ENCODE measurements at places on chromosomes 6 and 20.

DNA sequence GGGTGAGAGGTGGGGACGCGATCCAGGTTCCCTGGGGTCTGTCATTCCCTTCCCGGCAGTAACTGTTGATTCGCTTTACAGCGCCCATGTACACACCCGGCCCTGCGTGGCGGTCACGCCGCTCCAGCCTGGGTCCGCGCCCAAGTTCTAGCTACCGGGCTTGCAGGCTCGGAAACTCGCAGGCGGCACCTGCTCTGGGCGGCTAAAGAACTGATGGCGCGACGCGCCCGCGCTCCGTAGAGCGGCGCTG, 1.4 kb upstream of the POU3F2 start:
- peaks cover 22% of the 10 kb centered on the region for H3K4me1 ChIP-seq
- peaks cover 100% of the 10 kb centered on the region for H3K27me3 ChIP-seq
- H3K36me3 ChIP-seq = no peaks in the 10 kb centered on the region

DNA sequence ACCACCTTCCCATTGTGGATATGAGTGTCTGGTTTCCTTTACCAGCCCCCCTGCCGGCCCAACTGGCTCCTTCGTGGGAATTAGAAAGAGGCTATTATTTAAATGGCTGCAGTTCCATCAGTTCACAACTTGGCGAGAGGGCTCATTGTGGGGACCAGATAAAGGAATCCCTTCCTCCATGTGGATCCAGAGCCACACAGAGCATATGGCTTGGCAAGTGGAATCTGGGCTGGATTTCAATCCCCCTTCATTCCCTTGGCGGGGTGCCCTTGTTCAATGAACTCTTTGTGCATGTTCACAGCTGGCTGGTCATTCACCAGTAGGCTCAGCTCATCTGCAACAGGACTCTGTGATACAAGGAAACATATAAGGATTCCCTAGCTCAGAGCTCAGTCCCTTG, 140.6 kb downstream of the OPN5 start:
- no peaks in the 10 kb centered on the region for H3K27me3 ChIP-seq
- peaks cover 2% of the 10 kb centered on the region for H3K4me1 ChIP-seq

- H3K27ac ChIP-seq = no peak overlapping the region
- H3K27me3 ChIP-seq = no peaks in the 10 kb centered on the region
- H3K36me3 ChIP-seq = no peaks in the 10 kb centered on the region
- peaks cover 10% of the 10 kb centered on the region for H3K4me1 ChIP-seq
Observed at GRCh38 chr6:135186255-135186654, 5.1 kb downstream of the MYB start.

- peak; percentile 74 for DNase-seq
- no peaks in the 10 kb centered on the region for H3K4me1 ChIP-seq
- no peak overlapping the region for H3K27ac ChIP-seq
- H3K36me3 ChIP-seq = no peaks in the 10 kb centered on the region
Observed at GRCh38 chr20:44805979-44806620, 4.2 kb downstream of the RIMS4 start.

- H3K27ac ChIP-seq = no peak overlapping the region
- H3K36me3 ChIP-seq = no peaks in the 10 kb centered on the region
- H3K27me3 ChIP-seq = no peaks in the 10 kb centered on the region
- no peak overlapping the region for H3K4me3 ChIP-seq
- no peak for DNase-seq
Observed at GRCh38 chr6:45702849-45703739, 312.6 kb downstream of the CLIC5 start.

DNA sequence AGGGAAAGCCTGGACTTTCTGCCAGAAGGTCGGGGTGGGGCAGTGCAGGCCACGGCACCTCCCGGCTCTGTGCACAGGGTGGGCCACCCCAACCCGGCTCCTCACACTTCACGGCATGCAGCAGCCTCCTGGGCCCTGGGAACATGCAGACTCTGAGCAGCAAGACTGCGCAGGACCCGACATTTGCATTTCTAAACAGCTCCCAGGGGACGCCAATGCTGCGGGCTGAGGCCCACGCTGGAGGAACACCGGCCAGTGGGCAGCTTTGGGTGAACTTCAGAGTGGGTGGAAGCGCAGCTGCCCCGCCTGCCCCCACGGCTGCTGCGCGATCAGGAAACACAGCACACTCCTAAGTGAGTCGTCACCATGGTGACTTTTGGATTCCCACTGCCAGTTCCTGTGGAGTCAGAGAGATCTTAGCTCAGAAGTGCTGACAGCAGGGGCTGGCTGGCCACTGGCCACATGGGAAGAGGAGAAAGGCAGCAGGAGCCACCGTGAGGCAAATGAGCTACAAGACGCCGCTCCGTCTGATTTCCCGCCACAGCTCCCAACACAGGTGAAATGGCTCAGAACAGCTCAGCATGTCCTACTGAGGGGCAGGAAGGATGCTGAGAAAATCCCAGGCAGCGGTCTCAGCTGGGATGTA, 52.1 kb downstream of the RNASET2 start:
- DNase-seq = no peak
- no peak overlapping the region for H3K27ac ChIP-seq
- H3K4me3 ChIP-seq = no peak overlapping the region

GRCh38 chr20:40894237-40894630, 134.4 kb upstream of the TOP1 start:
- no peaks in the 10 kb centered on the region for H3K27me3 ChIP-seq
- no peaks in the 10 kb centered on the region for H3K36me3 ChIP-seq
- no peak for DNase-seq
- no peaks in the 10 kb centered on the region for H3K4me1 ChIP-seq
- H3K27ac ChIP-seq = no peak overlapping the region

GRCh38 chr6:126548300-126548699, 208.4 kb downstream of the CENPW start:
- no peak overlapping the region for H3K27ac ChIP-seq
- no peaks in the 10 kb centered on the region for H3K4me1 ChIP-seq
- H3K4me3 ChIP-seq = no peak overlapping the region
- H3K27me3 ChIP-seq = peaks cover 21% of the 10 kb centered on the region
- no peak for DNase-seq

- H3K27ac ChIP-seq = no peak overlapping the region
- H3K4me3 ChIP-seq = peak overlapping the region; percentile 75
- no peak for DNase-seq
- no peaks in the 10 kb centered on the region for H3K36me3 ChIP-seq
- H3K27me3 ChIP-seq = peaks cover 100% of the 10 kb centered on the region
- H3K4me1 ChIP-seq = peaks cover 15% of the 10 kb centered on the region
Observed at GRCh38 chr6:117264369-117264691, 1.0 kb upstream of the VGLL2 start.

- no peak overlapping the region for H3K27ac ChIP-seq
- H3K4me3 ChIP-seq = no peak overlapping the region
Observed at GRCh38 chr6:49406250-49406970, 56.6 kb downstream of the MMUT start.

GRCh38 chr6:134436950-134437349, 119.0 kb upstream of the SGK1 start:
- H3K4me1 ChIP-seq = peaks cover 24% of the 10 kb centered on the region
- H3K27ac ChIP-seq = peak overlapping the region; percentile 88
- no peaks in the 10 kb centered on the region for H3K27me3 ChIP-seq
- H3K36me3 ChIP-seq = no peaks in the 10 kb centered on the region

- H3K36me3 ChIP-seq = no peaks in the 10 kb centered on the region
- no peaks in the 10 kb centered on the region for H3K27me3 ChIP-seq
- no peak for DNase-seq
- H3K4me1 ChIP-seq = no peaks in the 10 kb centered on the region
- H3K4me3 ChIP-seq = no peak overlapping the region
- no peak overlapping the region for H3K27ac ChIP-seq
Observed at GRCh38 chr6:9095729-9096128, 660.4 kb upstream of the SLC35B3 start.

- peaks cover 22% of the 10 kb centered on the region for H3K4me1 ChIP-seq
- peak; percentile 43 for DNase-seq
- H3K27me3 ChIP-seq = no peaks in the 10 kb centered on the region
- no peak overlapping the region for H3K4me3 ChIP-seq
- H3K27ac ChIP-seq = peak overlapping the region; percentile 67
Observed at GRCh38 chr6:25215881-25216280, 63.3 kb upstream of the CARMIL1 start.

DNA sequence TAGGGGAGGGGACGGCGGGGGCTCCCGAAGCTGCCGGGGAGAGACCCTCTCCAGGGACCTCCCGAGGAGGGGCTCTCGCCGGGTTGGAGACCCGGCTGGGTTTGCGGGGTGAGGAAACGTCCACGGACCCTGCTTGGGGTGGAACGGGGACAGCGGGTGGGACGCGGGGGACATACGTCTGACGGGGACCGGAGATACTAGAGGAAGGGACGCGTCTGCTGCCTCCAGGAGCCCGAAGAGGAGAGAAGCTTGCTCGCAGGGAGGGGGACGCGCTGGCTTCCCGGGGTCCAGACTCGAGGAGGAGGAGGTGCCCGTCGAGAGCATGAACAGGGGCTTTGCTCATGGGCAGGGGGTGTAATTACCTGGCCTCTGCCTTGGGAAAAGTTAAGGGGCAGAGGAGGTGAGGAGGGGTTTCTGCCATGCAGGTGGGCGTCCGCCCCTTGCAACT, 593 bp downstream of the DNMT3B start:
- H3K27ac ChIP-seq = peak overlapping the region; percentile 63
- no peak for DNase-seq
- no peaks in the 10 kb centered on the region for H3K36me3 ChIP-seq
- peak overlapping the region; percentile 85 for H3K4me3 ChIP-seq

DNA sequence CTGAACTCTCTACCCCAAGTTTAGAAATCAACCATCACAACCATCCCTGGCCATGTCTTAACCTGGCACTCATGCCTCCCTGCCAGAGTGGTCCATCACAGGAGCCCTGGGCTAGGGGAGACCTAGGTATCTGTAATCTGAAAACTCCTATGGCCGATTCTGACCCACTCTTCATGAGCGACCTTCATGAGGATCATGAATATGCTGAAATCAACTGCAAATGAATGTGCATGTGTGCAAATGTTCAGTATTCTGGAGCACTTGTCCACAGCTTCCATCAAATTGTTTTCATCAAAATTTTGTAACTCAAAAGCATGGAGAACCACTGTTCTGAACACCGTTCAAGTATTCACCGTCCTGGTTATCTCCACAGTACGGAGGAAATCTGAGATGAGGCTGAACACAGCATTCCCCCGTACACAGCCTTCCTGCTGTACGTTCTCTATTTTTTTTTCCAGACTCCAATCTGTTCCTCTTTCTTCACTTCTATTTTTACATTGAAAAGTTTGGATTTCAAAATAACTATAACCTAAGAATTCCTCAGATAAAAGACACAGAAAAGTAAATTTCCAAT, 17.7 kb downstream of the METTL24 start:
- H3K36me3 ChIP-seq = no peaks in the 10 kb centered on the region
- DNase-seq = no peak
- H3K27me3 ChIP-seq = no peaks in the 10 kb centered on the region
- H3K4me1 ChIP-seq = no peaks in the 10 kb centered on the region
- H3K4me3 ChIP-seq = no peak overlapping the region
- H3K27ac ChIP-seq = no peak overlapping the region

DNA sequence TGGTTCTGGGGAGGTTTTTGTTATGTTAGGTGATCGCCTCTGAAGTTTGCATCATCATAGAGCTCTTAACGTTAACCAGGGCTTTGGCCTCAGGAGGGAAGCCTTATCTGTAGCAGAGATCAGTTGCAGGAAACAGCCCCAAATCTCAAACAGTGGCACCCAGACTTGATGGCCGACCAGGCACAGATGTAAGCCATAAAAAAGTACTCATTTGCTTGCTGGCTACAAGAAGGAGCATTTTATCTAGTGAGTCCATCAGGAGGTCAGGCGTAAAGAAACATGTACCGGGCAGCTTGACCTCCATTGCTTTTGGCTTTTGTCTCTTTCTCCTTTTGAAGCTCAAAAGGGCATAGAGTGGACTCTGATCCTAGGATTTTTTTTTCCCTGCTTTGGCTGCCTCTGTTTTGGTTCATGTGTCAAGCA, 122.3 kb downstream of the CCDC170 start:
- H3K27ac ChIP-seq = no peak overlapping the region
- no peak for DNase-seq
- H3K4me1 ChIP-seq = no peaks in the 10 kb centered on the region
- no peaks in the 10 kb centered on the region for H3K27me3 ChIP-seq

- H3K27me3 ChIP-seq = no peaks in the 10 kb centered on the region
- no peak for DNase-seq
- H3K27ac ChIP-seq = no peak overlapping the region
- no peaks in the 10 kb centered on the region for H3K4me1 ChIP-seq
Observed at GRCh38 chr6:161132384-161132783, 140.8 kb downstream of the MAP3K4 start.

GRCh38 chr6:118542184-118542952, 5.7 kb upstream of the PLN start:
- H3K27ac ChIP-seq = no peak overlapping the region
- no peaks in the 10 kb centered on the region for H3K36me3 ChIP-seq
- no peak for DNase-seq
- H3K4me1 ChIP-seq = no peaks in the 10 kb centered on the region

DNA sequence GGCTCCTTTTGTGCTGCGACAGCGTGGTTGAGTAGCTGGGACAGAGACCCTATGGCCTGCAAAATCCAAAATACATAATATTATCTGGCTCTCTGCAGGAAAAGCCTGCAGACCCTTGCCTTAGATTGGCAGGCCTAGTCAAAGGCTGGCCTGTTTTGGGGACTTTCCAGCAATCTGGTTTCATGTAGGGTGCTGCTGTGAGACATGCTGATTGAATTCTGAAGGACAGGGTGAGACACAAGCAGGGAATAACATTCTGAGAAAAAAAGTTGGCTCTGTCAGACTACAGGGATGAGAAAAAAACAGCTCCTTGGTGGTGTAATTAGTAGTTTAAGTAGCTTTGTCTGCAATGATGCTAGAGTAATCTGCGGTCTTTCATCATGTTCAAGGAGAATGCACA, 402.7 kb upstream of the AGPAT4 start:
- H3K27ac ChIP-seq = no peak overlapping the region
- DNase-seq = no peak
- no peaks in the 10 kb centered on the region for H3K4me1 ChIP-seq
- no peaks in the 10 kb centered on the region for H3K27me3 ChIP-seq
- H3K4me3 ChIP-seq = no peak overlapping the region

DNA sequence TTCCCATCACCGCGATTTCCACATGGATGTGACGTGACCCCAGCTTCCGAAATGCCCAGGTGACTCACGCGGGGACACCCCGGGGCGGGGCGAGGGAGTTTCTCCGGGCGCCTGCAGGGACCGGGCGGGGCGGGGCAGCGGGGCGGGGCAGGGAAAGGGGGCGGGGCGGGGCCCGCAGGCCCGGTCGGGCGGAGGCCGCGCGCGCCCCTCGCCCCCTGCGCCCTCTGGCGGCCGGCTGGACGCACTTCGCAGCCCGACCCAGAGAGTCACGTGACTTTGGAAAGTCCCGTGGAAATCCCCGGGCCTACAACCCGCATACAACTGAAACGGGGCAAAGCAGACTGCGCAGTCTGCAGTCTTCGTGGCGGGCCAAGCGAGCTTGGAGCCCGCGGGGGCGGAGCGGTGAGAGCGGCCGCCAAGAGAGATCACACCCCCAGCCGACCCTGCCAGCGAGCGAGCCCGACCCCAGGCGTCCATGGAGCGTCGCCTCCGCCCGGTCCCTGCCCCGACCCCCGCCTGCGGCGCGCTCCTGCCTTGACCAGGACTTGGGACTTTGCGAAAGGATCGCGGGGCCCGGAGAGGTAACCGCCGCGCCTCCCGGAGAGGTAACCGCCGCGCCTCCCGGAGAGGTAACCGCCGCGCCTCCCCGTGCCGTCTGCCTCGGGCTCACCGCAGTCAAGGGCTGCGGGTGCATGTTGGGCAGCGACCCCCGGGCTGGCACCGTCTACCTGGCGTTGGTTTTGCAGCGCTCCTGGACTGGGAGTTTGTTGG, at the start of gene TNFAIP3:
TSS of gene TNFAIP3 (plus strand) at position 346 of the 771 bp plus-strand sequence. CDS start 3,969 bp downstream, outside the sequence.
- peak; percentile 96 for DNase-seq
- H3K4me3 ChIP-seq = peak within 1 kb of the TSS; percentile 72
- no peaks in the 10 kb centered on the region for H3K27me3 ChIP-seq
- peaks cover 17% of the 10 kb centered on the region for H3K4me1 ChIP-seq
- H3K36me3 ChIP-seq = peaks cover 35% of the 10 kb centered on the region
- H3K27ac ChIP-seq = peak within 1 kb of the TSS; percentile 89

Measured in MCF 10A (cell line).